ENCODE measurements at places on chromosomes 16 and 17.

- no peak overlapping the region for H3K27ac ChIP-seq
- no peaks in the 10 kb centered on the region for H3K27me3 ChIP-seq
- no peak for DNase-seq
- no peak overlapping the region for H3K4me3 ChIP-seq
Observed at GRCh38 chr17:8681170-8681949, 50.8 kb upstream of the MYH10 start.

GRCh38 chr16:25713785-25714570 is 22.2 kb downstream of the HS3ST4 start:
- no peak for DNase-seq
- no peak overlapping the region for H3K4me3 ChIP-seq
- H3K27ac ChIP-seq = no peak overlapping the region
- no peaks in the 10 kb centered on the region for H3K27me3 ChIP-seq
- H3K4me1 ChIP-seq = peaks cover 21% of the 10 kb centered on the region
- no peaks in the 10 kb centered on the region for H3K36me3 ChIP-seq

DNA sequence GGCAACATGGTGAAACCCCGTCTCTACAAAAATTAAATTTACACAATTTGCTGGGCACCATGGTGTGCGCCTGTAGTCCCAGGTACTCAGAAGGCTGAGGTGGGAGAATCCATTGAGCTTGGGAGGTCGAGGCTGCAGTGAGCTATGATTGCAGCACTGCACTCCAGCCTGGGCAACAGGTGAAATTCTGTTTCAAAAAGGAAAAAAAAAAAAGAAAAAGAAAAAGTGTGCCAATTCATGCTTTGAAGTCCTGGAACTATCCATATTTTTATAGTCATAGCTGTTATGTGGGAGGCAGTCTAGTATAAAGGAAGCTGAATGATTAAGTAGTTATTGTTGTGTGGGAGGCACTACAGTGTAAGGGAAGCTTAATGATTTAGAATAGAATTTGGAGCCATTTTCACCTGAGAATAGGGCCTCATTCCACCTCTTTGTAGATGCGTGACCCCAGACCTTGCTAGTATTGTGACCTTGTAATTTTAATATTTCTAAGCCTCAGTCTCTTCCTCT is 31.6 kb downstream of the IQCK start:
- H3K36me3 ChIP-seq = no peaks in the 10 kb centered on the region
- H3K27me3 ChIP-seq = no peaks in the 10 kb centered on the region
- peaks cover 2% of the 10 kb centered on the region for H3K4me1 ChIP-seq
- no peak overlapping the region for H3K27ac ChIP-seq
- no peak for DNase-seq
- no peak overlapping the region for H3K4me3 ChIP-seq

DNA sequence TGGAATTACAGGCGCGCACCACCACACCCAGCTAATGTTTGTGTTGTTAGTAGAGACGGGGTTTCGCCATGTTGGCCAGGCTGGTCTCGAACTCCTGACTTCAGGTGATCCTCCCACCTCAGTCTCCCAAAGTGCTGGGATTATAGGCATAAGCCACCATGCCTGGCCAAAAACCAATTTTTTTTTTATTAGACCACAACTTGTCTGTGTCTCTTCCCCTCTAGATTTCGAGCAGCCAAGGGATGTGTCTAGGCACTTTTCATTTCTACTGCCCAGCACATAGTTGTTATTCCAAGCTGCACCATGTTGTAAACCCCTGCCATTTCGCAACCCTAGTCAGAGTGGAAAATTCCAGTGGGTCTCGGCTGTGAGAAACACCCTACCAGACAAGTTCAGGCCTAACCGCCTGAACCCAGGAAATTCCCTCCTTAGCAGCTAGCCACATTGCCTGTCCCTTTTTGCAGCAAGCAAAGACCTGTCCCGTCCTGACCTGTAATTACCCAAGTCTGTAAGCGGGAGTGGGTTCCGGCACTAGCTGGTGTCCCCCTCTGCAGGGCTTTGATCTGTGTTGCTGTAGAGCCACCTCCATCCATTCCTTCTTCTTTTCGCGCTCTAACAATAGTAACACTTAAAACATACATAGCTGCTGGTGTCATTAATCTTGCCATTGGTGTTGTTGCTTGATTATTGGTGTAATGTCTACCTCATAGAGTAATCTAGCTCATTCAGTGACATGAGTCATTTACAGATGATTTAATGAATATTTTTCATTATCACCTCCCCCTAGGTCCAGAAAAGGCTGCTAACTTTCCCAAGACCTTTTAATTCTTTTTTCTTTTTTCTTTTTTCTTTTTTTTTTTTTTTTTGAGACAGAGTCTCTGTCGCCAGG is 77.3 kb upstream of the ATF7IP2 start:
- no peak overlapping the region for H3K4me3 ChIP-seq
- H3K36me3 ChIP-seq = no peaks in the 10 kb centered on the region
- DNase-seq = no peak
- no peaks in the 10 kb centered on the region for H3K4me1 ChIP-seq
- no peak overlapping the region for H3K27ac ChIP-seq

DNA sequence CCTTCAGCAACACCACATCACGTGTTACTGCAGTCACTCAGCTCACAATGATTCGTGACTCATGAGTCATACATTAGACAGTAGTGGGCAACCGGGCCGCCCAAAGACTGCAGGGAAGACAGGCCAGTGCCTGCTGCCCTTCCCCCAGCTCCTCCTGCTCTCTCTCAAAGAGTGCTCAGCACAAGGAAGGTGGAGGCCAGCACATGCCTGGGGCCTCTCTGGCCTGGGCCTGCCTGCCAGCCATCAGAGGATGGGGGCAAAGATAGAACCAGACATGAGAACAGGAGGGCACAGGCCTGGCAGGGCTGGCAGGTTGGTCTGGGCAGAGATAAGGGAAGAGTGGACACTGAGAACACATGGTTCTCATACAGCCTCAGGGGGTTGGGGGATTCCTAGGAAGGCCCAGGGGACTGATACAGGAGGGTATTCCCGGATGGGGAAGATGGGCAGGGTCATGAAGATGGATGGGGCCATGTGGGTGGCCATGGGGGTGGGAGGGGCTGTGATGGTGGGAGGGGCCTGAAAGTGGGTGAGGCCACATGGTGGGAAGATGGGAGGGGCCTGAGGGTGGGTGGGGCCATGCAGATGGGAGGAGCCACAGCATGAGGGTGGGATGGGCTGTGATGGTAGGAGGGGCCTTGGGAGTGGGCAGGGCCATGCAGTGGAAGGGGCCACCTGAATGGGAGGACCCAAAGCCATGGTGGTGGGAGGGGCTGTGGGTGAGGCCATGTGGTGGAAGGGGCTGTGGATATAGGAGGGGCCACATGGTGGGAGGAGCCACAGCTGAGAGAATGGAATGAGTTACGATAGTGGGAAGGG is 29.0 kb downstream of the KATNB1 start:
- H3K36me3 ChIP-seq = no peaks in the 10 kb centered on the region
- DNase-seq = peak; percentile 95
- peaks cover 17% of the 10 kb centered on the region for H3K4me1 ChIP-seq
- no peaks in the 10 kb centered on the region for H3K27me3 ChIP-seq

GRCh38 chr17:71710816-71711215 is 410.0 kb upstream of the SOX9 start:
- no peak for DNase-seq
- H3K36me3 ChIP-seq = no peaks in the 10 kb centered on the region
- peaks cover 19% of the 10 kb centered on the region for H3K4me1 ChIP-seq
- no peaks in the 10 kb centered on the region for H3K27me3 ChIP-seq
- no peak overlapping the region for H3K4me3 ChIP-seq
- no peak overlapping the region for H3K27ac ChIP-seq

- no peaks in the 10 kb centered on the region for H3K27me3 ChIP-seq
- H3K36me3 ChIP-seq = peaks cover 63% of the 10 kb centered on the region
- no peak overlapping the region for H3K27ac ChIP-seq
- no peak overlapping the region for H3K4me3 ChIP-seq
Observed at GRCh38 chr16:56832768-56833167, 32.2 kb upstream of the SLC12A3 start.

DNA sequence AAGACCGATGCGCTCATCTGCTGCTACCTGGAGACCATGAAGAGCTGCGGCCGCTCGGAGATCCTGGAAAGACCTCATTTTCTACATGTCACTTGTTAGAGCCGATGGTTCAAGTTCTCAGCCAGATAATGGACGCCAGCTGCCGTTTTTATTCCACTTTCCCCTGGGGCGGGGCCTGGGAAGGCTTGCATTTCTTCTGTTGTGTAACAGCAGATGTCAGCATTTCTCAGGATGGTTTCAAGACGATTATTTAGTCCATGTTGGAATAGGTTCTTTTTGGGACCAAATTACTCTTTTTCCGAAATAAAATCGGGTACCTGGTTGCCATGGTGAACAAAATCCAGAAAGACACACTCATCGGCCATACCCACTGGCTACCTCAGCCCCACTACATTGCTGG is 1418.3 kb downstream of the CDH11 start:
- H3K36me3 ChIP-seq = no peaks in the 10 kb centered on the region
- no peak for DNase-seq
- no peak overlapping the region for H3K4me3 ChIP-seq
- H3K27me3 ChIP-seq = no peaks in the 10 kb centered on the region
- peaks cover 7% of the 10 kb centered on the region for H3K4me1 ChIP-seq
- H3K27ac ChIP-seq = no peak overlapping the region

DNA sequence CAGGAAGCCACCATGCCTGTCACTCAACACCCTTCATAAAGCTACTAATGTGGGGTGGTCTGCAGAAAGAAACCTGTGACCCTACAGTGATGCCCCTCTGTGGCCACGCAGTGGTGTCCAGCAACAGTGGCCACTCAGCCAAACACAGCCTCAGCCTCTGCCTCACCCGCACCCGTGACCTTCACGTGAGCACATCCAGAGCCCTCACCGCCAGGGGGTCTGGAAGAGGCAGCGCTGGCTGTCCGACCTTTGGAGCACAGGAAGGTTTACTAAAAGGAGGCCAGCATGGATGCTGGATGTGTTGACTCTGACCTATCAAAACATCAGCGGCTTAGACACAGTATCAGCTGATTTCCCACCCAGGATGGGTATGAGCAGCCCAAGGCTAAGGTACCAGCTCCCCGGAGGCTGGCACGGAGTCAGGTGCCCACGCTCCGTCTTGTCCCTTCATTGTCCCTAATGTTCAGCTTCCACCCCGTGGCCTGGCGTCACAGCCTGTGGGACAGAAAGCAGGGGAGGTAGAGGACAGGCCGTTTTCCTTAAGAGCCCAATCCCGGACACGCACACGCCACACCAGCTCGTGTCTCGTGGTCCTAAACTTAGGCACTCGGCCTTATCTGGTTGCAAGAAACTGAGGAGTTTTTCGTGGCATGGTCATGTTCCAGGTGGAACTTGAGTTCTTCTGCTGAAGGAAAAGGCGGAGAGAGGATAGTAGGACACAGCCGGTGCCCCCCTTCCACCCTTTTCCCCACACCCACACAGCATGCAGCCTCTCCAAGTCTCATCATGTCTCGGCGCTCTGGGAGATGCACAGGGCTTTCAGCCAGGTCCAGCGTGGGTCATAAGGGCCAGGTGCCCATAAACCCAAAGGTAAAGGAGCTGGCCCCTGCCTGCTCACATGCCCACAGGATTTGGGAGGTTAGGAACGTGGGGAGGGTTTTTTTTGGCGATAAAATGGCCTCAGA is 49.7 kb upstream of the ENDOV start:
- H3K4me3 ChIP-seq = no peak overlapping the region
- no peak for DNase-seq
- H3K4me1 ChIP-seq = no peaks in the 10 kb centered on the region
- H3K36me3 ChIP-seq = peaks cover 71% of the 10 kb centered on the region
- no peak overlapping the region for H3K27ac ChIP-seq

DNA sequence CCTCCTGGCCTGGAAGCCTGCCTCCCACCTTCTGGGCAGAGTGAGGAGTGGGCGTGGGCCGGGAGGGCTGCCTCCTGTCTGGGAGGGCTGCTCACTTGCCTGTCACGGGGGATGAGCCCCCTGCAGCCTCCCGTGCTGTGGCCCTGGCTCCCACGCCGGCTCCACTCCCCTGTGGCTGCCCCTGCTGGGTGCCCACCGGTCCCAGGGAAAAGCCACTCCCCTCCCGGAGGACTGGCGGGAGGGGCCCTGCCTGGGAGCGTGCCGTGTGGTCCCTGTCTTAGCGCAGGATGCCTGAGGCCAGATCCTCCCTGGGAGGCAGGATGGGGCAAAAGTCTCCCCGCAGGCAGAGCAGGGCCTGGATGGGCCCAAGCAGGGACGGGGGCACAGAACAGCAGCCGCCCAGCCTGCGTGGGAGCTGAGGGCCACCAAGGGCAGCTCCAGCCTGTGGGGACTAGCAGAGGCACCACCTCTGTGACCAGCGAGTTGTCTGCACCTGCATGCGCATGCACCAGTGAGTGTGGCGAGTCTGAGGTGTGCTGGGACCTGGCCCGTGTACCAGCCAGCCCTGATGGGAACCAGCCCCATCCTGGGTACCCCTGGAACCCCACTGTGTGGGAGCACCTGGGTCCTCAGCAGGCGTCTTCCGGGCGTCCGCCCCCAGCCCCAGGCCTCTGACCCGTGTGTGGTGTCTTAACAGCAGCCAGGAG is 339.9 kb downstream of the SEC14L1 start:
- no peaks in the 10 kb centered on the region for H3K36me3 ChIP-seq
- no peak for DNase-seq
- H3K4me1 ChIP-seq = peaks cover 49% of the 10 kb centered on the region
- H3K27me3 ChIP-seq = no peaks in the 10 kb centered on the region
- H3K4me3 ChIP-seq = no peak overlapping the region

DNA sequence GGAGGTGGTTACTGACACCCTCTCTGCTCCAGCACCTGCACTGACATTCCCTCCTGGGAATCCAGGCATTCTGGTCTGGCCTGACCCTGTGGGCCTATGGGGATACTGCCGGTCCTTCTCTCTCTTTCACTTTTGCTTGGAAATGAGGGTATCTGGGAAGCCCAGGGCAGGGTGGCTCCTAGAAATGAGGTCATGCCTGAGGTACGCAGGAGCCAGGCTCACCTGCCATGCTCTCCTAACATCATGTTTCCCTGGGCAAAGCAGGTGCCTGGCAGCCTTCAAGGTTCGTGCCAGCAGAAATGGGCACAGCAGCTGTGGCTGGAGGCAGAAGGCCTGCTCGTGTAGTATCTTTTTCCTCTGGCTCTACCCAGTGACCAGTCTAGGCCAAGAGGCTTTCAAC is 3.3 kb downstream of the ITGA3 start:
- DNase-seq = no peak
- no peak overlapping the region for H3K27ac ChIP-seq
- no peaks in the 10 kb centered on the region for H3K36me3 ChIP-seq
- H3K27me3 ChIP-seq = peaks cover 18% of the 10 kb centered on the region
- no peak overlapping the region for H3K4me3 ChIP-seq
- H3K4me1 ChIP-seq = peaks cover 27% of the 10 kb centered on the region

- DNase-seq = no peak
- H3K27ac ChIP-seq = no peak overlapping the region
- H3K4me3 ChIP-seq = no peak overlapping the region
- no peaks in the 10 kb centered on the region for H3K27me3 ChIP-seq
Observed at GRCh38 chr16:54792811-54793210, 137.9 kb upstream of the IRX5 start.

All from WTC11 (cell line).